ENCODE measurements at places on chromosomes 12 and 14. TPM values are rescaled to one million over a fixed set of nuclear protein-coding genes. Genes with fewer than 3 reads are reported as not detected.

The SPIC gene
- total RNA-seq = not detected

GRCh38 chr12:4012977-4013968, 140.1 kb upstream of the PARP11 start:
- no peak for DNase-seq

The BHLHE41 gene
- 13.4 TPM for total RNA-seq

- DNase-seq = no peak
Measured at GRCh38 chr12:70157099-70157498, 86.1 kb upstream of the CNOT2 start.

DNA sequence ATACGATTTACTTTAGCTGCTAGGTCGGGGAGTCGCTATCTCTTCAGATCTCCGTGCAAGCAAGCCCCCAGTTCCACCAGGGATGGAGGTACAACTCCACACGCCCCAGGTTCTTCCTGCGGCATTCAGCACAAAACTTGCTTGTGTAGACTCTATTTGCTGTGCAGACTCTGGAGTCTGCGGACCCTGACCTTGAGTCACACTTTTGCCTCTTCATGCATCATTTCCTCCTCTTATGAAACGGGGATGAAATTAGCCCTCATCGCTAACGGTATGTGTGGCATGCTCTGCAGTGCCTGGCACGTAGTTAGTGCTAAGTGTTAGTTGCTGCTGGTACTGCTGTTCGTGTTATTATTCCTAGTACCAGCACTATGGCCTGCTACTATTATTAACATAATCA, 84.4 kb downstream of the TMEM132D start:
- no peak for DNase-seq

The RNASE3 gene
- not detected for total RNA-seq

GRCh38 chr14:100234511-100234910, 4.4 kb upstream of the YY1 start:
- DNase-seq = no peak

The DIP2B gene
- total RNA-seq = 11.6 TPM

- no peak for DNase-seq
Measured at GRCh38 chr14:81031488-81031887, 76.1 kb downstream of the TSHR start.

The SERPINA9 gene
- total RNA-seq = not detected

- DNase-seq = no peak
Measured at GRCh38 chr12:89932954-89933353, 224.3 kb upstream of the ATP2B1 start.

GRCh38 chr12:25320123-25321006, 69.6 kb upstream of the KRAS start:
- DNase-seq = no peak

GRCh38 chr12:109258607-109259544, 50.2 kb downstream of the FOXN4 start:
- DNase-seq = no peak

DNA sequence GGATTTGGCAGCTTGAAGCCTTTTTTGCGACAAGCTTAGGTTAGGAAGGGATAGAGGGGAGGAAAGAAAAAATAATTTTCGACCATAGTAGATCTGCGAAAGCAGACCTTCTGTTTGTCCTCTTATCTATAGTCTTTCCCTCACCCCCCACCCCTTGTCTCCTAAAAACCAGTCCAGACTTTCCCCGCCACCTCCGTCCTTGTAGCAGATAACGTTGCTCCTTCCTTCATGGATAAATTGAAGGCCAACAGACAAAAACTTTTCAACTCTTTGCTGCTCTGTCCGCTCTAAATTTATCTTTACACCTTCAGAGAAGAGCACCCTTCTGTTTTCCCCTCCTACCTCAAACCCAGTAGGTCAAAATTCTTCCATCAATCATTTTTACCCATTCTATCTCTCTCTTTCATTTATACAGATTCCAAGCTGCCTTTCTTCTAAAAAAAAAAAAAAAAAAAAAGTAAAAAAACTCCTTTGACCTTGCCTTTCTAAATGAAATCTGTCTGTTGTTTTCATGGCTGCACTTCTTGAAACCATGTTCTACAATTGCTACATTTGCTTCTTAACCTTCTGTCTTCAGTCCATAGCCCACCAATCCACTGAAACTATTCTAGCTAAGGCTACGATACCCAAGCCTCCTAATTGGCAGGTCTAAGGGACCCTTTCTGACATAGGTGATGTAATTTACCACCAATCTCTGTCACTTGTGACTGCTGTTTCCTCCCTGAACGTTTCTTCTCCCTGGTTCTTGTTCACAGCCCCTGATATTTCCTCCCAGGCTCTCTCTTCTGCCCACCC, 11.1 kb upstream of the NEMF start:
- DNase-seq = peak; percentile 56

The NANOG gene
- total RNA-seq = not detected

GRCh38 chr12:93221841-93222240, 155.9 kb upstream of the NUDT4 start:
- DNase-seq = no peak

The PTPRB gene
- 26.1 TPM for total RNA-seq

The TAS2R19 gene
- total RNA-seq = 0.35 TPM

The OS9 gene
- total RNA-seq = 173 TPM

The PLEKHA5 gene
- 59.4 TPM for total RNA-seq

DNA sequence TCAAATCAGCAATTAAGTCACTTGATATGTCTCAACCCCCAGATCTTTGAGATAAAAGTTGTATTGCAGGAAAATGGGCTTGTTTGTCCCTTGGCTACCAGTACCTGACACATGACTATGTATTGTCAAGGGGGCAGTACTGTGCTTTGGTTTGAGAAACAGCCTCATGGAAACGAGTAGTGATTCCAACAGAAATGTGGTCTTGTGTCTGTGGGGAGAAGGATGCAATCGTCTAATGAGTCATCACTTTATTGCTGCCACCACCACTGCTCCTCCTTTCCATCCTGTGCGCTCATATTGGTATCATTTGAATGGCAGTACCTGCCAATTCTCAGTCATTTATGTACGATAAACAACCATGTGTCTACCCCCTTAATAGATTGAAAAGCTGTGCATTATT, 72.8 kb upstream of the ARHGAP5 start:
- DNase-seq = no peak

DNA sequence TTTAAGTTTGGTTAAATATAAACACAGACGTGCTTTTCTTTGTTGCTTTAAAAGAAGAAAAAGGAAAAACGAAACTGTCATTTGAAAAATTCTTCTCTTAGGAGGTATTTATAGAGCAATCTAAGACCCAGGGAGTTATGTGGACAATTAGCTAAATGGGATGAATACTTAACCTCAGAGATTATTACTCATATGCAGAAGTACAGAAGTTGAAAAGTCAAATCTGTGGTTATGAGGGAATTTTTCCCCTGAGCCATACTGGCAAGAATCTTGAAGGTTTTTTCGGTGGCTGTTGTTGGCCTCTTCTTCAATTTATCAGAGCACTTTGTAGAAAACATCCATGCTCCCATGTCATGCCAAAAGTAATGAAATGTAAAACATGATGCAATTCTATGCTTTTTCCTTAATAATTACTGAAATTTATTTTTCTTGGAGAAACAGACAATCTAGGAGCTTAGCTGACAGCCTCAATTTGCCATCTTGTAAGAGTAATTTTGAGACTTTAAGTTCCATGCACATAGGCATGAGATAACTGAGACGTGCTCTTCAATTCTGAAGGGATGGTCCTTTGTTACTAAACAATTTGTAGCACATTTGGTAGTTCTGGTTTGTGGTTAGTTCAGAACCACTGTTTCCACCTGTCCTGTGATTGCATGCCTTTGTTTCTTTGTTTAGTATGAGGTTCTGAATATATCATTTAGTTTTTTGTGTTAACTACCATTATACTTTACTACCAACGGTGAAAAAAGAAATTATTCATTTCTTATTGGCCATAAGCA, 126.6 kb downstream of the BCAT1 start:
- no peak for DNase-seq

The PTPRR gene
- 0.51 TPM for total RNA-seq

DNA sequence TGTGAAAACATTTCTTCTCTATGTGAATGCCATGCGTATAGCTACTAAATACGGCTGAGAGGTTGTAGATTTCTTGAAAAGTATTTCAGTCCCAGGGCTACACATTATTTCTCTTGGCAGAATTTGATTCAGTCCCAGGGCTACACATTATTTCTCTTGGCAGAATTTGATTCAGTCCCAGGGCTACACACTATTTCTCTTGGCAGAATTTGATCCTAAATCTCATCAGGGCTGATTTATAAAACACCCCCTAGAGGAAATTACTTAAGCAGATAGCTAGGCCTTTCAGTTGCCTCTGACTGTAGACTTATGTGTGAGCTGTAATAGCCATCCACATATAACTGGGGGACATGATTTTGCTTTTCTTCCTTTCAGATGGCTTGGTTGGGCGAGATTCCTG, 50.4 kb downstream of the AK7 start:
- no peak for DNase-seq

GRCh38 chr14:49623941-49624839, 3.6 kb downstream of the MGAT2 start:
- DNase-seq = no peak

- DNase-seq = no peak
Measured at GRCh38 chr14:94844593-94845152, 74.8 kb upstream of the GSC start.

DNA sequence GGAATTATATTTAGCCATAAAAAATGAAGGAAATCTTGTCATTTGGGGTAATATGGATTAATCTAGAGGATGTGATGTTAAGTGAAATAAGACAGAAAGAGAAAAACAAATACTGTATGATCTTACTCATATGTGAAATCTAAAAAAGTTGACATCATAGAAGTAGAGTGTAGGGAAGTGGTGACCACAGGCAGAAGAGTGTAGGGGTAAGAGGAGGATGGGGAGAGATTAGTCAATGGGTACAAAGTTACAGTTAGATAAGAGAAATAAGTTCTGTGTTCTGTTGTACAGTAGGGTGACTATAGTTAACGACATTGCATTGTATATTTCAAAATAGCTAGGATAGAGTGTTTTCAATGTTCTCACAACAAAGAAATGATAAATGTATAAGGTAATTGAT, 87.0 kb downstream of the TSHR start:
- no peak for DNase-seq

- no peak for DNase-seq
Measured at GRCh38 chr12:101854747-101855146, 22.6 kb upstream of the DRAM1 start.

The ANG gene
- 14.5 TPM for total RNA-seq

The CATSPERB gene
- total RNA-seq = 0.19 TPM

The OR6S1 gene
- not detected for total RNA-seq

The RHOJ gene
- 5.9 TPM for total RNA-seq

DNA sequence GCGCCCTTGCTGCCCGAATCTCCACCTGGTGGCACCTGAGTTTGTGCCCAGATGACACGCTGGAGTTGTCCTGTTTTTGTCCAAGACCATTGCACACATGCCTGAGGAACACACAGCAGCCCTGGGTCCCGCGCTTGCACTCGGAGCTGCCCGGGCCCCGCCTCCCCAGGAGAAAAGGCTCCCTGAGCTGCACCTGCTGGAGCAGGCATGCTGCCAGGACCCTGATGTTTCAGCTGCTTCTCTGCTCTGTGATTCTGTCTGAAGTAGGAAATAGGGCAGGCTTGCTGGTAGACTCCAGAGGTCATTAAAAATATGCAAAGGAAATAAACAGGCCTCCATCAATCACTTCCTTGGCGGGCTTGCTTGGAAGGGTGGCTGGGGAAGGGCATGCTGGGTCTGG, 271.6 kb downstream of the CACNA1C start:
- no peak for DNase-seq

The RNF10 gene
- 166 TPM for total RNA-seq

DNA sequence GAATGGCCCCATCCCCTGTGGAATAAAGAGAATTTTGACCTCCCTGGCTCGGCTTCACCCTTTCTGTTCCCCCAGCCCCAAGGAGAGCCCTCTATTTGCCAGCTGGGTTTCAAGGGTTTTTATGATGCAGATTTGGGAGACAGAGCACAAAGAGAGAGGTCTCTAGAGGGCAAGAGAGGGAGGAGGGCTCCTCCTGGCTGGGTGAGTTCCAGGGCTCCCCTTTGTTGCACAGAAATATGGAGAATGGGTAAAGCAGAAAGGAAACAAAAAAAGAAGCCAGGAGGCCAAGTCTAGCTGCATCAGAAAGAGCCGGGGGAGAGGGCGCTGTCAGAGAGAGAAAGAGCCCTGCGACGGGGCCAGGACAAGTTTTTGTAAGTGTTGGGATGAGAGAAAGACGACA, 319.6 kb upstream of the RTL1 start:
- DNase-seq = no peak

- no peak for DNase-seq
Measured at GRCh38 chr12:78037707-78038106, 207.0 kb downstream of the NAV3 start.

DNA sequence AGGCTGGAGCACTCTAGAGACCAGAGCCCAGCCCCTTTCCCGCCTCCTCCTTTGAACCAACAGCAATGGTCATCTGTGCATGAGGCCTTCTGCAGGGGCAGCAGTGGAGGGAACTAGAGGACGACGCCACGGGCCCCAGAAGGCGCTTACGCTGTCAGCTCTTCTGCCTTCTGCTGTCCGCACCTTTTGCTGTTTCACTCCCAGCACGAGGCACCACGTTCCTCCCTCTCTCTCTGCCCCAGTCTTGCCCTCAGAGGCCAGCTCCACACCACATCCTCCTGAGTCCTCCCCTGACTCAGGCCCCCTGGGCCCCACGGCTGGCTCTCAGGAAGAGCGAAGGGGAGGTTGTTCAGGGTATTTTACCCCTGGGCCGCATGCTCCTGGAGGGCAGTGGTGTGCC, 15.5 kb downstream of the MMAB start:
- DNase-seq = no peak

GRCh38 chr12:49702009-49702408, 5.2 kb downstream of the FMNL3 start:
- no peak for DNase-seq

- no peak for DNase-seq
Measured at GRCh38 chr14:95495538-95496025, 20.9 kb downstream of the SYNE3 start.

DNA sequence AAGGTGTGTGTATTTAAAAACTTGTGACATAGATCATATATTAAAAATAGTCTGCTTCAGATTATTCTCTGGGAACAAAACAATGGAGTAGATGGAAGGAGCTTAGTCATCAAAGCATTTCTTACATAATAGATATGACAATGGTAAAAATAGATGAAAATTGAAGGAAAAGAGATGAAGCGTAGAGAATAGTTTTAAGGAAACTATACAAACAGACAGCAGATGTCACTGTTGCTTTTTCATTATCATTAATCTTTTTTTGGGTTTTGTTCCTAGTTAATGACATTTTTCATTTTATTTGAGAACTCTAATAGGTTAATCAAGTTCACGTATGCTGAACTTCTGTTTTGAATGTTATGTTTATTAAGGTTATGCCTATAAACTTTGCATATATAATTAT, 149.2 kb upstream of the FBXO33 start:
- no peak for DNase-seq

GRCh38 chr12:77163074-77164038, 98.0 kb upstream of the E2F7 start:
- no peak for DNase-seq

Data from right atrium auricular region (tissue), 2 donors.